Hepatocyte (in vitro differentiated cells): ENCODE measurements at places on chromosomes 5 and 9.
A peak's percentile ranks its signal among the peaks of the same experiment; 100 is the strongest.

DNA sequence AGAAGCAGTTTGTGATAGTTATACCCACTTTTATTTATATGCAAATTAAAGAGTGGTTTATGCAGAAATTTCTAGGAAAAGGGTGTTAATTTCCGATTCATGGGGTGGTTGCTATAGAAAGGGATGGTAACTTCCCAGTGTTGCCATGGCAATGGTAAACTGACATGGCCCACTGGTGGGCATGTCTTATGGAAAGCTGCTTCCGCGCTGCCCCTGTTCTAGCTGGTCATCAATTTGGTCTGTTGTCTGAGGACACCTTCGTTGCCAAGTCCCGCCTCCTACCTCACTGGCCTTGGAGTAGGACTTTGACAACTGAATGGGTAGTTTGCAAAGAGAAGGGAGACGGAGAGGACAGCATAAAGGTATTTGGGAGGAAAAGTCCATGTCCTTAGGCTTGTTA lies 74.0 kb upstream of the SMIM23 start:
- DNase-seq, result no peak

- no peak for DNase-seq
Observed at GRCh38 chr9:25864509-25864908, 186.3 kb upstream of the TUSC1 start.

GRCh38 chr9:114428466-114428865 lies 40.7 kb upstream of the AKNA start:
- no peak for DNase-seq

DNA sequence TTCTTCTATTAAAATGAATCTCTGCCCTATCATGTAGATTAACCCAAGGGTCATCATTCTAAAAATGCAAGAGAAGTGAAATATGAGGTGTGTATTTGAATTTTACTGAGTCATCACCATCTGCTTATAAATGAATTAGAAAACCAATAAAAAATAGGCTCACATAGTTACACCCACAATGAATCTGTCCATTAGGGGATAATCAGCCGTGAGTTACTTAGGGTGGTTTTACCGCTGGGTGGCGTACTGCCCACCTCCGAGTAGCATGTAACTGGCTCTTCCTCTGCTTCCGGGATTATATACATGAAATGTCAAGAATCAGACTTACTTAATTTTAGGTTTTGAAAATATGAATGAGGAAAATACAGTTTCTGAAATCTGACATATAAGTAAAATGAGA lies 332.9 kb upstream of the CCNG1 start:
- DNase-seq, result no peak

- DNase-seq, result peak; percentile 89
Observed at GRCh38 chr9:12813960-12814876, 39.4 kb downstream of the LURAP1L start.

GRCh38 chr9:120191141-120191540 lies 388.8 kb downstream of the CDK5RAP2 start:
- no peak for DNase-seq

- no peak for DNase-seq
Observed at GRCh38 chr9:90307891-90308290, 334.7 kb downstream of the DIRAS2 start.

- DNase-seq, result no peak
Observed at GRCh38 chr5:124986667-124987066, 240.2 kb upstream of the ZNF608 start.

DNA sequence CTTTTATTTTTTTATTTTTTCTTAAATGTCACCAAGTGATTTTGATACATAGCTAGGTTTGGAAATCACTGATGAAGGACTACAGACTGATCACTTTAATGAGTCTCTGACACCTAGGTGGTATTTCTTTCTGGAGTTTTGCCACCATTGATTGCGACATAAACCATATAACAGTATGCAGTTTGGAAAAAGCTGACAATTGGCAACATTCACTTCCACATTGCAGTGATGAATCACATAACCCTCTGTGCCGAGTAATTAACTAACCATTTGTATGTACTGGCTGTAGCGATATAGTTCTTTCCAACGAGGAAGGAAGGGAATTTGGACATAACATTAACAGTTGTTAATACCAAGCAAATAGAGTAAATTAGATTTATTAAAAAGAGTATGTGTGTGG lies 222.9 kb upstream of the EFNA5 start:
- no peak for DNase-seq

DNA sequence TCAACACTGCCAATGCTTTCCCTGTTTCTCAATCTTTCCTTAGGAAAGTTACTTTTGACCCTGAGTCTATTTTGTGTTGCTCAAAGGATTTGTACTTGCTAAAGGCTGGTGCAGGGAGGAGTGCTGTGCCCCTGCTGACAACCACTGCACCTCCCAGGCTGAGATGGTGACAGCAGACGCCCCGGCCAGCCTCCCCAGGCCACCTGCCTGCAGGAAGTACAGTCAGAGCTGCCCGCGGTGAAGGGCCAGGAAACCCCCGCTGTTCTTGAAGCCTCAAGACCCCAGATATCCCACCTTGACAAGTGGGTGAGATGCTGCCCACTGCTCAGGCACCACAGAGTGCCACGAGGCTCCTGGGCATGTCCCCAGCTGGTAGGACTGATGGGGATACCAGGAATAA lies 44.2 kb upstream of the CKMT2 start:
- DNase-seq, result no peak

DNA sequence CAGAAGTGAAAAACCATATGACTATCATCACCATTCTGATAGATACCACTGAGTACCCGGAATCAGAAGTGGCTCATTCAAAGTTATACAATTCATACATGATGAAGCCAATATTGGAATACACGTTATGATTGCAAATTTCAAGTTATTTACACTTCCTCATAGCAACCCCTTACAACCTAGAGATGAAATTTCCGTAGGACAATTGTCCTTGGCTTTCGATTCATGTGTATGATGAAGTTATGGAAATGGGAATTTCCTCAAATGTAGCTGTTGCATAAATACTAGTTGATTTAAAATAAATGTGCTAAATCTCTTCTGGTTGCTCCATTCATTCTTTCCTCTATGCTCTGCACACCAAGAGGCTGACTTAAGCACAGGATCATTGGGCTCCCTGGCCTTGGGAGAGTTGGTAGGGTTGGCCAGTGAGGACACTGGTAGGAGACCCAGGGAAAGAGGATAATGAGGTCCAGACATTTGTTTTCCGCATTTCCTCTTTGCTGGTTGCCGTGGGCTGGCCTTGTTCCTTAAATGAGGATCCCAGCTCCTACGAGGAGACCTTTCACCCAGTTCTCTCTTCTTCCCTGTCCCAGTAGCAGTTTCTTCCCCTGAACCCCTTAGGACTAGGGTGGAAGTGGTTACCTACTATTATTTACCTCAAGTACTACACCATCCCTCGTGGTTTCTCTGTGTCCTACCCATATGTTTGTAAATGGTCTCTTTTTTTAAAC lies 90.3 kb downstream of the ZNF474 start:
- DNase-seq, result no peak

DNA sequence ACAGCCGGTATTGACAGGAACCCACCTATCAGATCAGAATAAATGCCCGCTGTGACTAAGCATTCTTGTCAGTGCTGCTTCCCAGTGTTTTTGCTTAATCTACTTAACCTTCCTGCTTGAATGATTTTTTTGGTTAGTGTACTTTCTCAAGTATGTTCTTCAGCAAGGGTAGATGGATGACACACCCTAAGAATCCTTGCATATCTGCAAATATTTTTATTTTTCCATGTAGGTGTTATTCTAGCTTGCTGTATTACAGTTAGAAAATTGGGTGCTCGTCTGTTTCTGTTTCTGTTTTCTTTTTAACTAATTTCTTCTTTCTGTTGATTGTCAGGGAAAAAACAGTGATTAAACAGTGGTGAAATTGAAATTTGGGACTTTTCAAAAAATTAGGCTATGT lies 64.5 kb downstream of the SEC61B start:
- DNase-seq, result no peak

GRCh38 chr9:134888603-134889190 lies 8.1 kb downstream of the FCN2 start:
- no peak for DNase-seq

DNA sequence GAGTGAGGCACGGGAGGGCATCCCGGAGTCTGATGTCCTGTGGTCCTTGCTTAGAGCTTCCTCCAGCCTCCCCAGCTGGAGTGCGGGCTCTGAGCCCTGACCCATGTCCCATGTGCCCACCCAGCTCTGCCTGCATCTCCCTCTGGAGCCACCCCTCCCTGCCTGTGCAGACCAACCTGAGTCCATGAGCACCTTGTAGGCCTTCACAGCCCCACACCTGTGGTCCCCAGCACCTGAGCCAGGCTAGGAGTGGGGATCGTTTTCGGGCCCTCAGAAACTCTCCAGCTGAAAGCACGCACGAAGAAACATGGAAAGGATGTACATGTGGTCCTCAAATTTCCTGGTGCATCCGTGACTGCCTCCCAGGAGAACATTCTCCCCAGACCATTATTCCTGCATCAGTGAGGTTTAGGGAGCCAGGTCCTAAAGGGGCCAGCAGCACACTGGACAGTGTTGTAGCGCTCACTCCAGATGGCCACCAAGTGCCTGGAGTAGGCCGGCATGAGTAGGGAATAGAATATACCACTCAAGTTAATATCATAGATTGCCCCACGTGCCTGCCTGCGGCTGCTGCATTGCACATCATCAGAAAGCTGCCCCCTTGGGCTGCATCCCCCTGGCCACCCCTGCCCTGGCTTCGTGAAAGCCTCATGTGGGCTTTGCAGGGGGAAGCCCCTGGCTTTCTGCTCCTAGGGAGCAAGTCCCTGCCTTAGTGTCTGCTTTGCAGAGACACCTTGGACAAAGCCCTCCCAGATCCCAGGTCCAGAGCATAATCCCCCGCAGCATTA lies 80.6 kb downstream of the WNK2 start:
- DNase-seq, result peak; percentile 2

DNA sequence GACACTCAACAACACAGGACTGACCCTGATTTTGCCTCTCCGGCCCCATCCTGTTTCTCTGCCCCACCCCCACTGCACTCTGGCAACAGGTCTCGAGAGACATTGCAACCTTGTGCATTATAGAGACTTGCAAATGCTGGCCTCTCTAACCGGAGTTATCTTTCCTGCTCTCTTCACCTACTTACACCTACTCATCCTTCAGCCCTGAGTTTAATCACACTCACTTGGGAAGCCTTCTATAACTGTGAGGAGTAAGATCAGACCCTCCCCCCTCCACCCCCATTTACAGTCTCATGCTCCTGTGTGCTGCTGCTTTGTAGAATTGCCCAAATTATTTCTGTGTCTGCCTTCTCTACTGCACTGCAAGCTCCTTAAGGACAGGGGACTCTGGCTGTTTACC lies 42.8 kb downstream of the WWC1 start:
- DNase-seq, result no peak

GRCh38 chr5:153907170-153907775 lies 131.4 kb downstream of the FAM114A2 start:
- DNase-seq, result no peak

- no peak for DNase-seq
Observed at GRCh38 chr9:16426716-16427115, 443.8 kb downstream of the BNC2 start.

DNA sequence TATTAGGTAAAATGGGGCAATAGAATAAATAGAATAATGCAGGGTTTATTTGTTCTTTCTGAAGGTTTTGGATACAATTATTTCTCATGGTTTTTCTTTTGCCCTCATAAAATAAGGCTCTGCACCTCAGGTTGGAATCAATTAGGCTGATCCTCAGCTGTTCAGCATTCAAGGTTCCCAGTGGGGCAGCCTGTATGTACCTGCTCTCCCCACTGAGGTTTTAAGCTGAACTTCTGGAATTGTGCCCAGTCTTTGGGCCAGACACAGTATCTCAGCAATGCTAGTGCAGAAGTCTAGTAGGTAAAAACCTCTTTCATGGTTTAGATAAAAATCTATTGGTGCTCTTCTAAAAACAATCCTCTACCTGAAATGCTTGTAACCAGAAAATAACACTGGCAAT lies 98.0 kb downstream of the EDIL3 start:
- DNase-seq, result no peak

- DNase-seq, result no peak
Observed at GRCh38 chr5:132019337-132019736, 7.9 kb upstream of the ACSL6 start.

- no peak for DNase-seq
Observed at GRCh38 chr5:62596691-62597090, 18.1 kb downstream of the LRRC70 start.

- DNase-seq, result peak; percentile 40
Observed at GRCh38 chr5:65774346-65774745, 52.3 kb downstream of the NLN start.

GRCh38 chr5:112004867-112005622 lies 248.1 kb upstream of the NREP start:
- no peak for DNase-seq

- DNase-seq, result peak; percentile 76
Observed at GRCh38 chr9:21434202-21435014, 5.8 kb upstream of the IFNA1 start.

- no peak for DNase-seq
Observed at GRCh38 chr5:66850354-66851075, 254.3 kb downstream of the MAST4 start.

GRCh38 chr5:58455066-58455465 lies 4.8 kb downstream of the PLK2 start:
- no peak for DNase-seq

- DNase-seq, result no peak
Observed at GRCh38 chr9:117156771-117157535, 257.9 kb downstream of the ASTN2 start.

GRCh38 chr9:33489066-33489465 lies 15.3 kb upstream of the NOL6 start:
- no peak for DNase-seq

DNA sequence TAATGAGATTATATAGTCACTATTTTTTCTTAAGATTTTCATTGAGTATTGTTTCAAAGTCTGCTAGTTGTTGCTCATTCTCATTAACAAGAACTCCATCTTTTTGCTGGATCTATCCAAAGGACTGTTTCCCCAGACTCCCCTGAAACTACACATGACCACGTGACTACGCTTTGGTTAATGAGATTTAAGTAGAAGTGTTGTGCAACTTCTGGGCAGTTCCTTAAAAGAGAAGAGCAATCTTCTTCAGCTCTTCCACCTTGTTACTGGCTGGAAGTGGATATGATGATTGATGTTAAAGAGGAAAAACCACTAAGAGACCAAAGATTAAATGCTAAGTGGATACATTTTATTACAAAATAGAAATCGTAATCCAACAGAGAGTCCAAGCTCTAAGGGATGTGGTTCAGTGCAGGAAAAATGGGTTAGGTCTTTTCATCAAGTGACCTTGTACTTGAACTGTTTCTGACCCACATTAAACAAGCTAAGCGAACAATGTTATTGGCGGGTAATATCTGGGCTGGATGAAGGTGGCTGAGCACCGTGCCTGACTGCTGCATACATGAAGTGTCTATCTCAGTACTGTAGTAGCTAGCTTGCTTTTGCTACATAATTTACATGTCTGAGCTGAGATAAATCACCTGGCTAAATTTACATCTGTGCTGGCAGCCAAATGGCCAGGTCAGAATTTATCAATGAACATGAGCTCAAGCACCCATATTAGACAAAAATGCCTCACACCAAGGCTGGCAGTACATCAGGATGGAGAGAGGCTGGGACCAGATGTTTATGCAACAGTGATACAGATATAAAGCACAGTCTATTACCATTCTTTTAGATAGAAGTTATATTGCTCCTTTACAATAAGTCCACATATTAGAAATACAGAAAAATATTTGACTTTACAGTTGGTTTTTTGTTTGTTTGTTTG lies 7.5 kb upstream of the CTNNAL1 start:
- no peak for DNase-seq

GRCh38 chr5:117455236-117456233 lies 880.9 kb upstream of the SEMA6A start:
- peak; percentile 67 for DNase-seq

- DNase-seq, result no peak
Observed at GRCh38 chr5:54521856-54522479, 4.4 kb downstream of the SNX18 start.
